ENCODE measurements at places on chromosomes 6 and 20.

GRCh38 chr6:157406661-157407060 is 25.7 kb downstream of the ZDHHC14 start:
- DNase-seq = no peak

- no peak for DNase-seq
Measured at GRCh38 chr20:1287306-1287705, 21.2 kb downstream of the SNPH start.

GRCh38 chr6:38713812-38714211 is 1.3 kb upstream of the DNAH8 start:
- no peak for DNase-seq

DNA sequence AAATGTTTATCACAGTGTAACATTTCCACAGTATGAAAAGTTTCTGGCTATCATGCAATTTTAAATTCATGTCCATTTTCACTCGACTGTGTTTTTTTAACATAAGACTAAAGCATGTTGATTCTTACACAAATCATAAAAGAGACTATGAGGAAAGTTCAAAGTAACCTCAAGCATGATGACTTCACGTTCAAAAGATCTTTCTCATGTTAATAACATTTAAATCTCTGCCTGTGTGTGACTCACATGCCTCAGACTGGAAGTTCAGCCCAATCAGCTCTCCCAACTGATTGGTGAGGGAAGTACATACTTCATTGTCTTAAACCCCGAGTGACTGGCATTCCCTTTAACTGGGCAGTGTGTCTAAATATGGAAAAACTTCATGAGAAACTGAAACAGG is 37.4 kb downstream of the ATXN1 start:
- DNase-seq = no peak

DNA sequence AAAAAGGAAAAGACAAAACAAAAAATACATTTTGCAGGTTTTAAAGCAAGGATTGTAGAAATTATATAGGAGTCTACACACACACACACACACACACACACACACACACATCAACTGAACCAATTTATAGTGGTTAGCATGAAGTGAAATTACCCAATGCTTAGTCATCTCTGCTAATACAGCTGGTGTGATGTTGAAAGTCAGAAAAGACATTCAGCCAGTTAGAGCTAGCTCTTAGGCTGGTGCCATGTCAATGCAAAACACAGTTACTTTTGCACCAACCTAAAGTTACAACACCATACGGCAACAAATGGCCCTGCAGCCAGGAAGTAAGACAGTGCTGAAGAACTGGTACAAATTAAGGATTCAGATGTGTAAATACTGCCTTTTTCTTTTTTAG is 15.2 kb downstream of the FAM210B start:
- DNase-seq = no peak
